GM12891 (cell line): ENCODE measurements at places on chromosomes 5 and 9.

DNA sequence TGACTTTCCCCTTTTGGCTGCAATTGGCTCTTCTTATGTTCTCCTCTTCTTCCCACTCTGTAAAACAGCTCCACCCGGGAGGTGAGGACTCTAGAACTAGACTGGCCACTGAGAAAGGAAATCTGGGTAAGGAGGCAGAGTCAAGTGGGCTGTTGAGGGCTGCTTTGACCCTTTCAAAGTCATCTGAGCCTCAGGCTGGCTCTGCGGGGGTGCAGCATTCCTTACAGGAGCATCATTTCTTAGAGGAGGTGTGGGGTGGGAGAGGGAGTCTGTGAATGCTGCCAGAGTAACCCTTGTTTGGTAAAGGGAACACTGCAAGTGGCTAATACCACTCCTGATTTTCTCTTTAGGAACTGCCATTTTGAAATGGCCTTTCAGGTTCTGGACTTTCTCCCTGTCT is 377.7 kb upstream of the SMARCA2 start:
- no peak for DNase-seq

DNA sequence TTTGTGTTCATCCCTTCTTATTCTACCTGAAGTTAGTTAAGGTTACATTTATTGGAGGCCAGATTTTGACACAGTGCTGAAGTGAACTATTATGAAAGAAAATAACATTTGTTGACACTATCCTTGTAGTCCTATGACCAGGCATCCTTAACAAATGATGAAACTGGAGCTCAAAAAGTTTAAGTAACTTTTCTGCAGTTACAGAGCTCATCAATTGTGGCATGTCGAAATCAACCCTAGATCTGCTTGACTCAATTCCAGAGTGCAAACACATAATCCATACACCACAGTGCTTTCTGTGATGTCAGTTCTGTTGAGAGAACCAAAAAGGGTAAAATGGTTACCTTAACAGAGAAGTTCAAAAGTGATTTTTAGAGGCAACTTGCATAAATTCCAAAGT is 28.6 kb downstream of the KCNN2 start:
- DNase-seq: no peak

GRCh38 chr9:132439153-132439552 is 29.1 kb downstream of the CFAP77 start:
- DNase-seq: no peak

DNA sequence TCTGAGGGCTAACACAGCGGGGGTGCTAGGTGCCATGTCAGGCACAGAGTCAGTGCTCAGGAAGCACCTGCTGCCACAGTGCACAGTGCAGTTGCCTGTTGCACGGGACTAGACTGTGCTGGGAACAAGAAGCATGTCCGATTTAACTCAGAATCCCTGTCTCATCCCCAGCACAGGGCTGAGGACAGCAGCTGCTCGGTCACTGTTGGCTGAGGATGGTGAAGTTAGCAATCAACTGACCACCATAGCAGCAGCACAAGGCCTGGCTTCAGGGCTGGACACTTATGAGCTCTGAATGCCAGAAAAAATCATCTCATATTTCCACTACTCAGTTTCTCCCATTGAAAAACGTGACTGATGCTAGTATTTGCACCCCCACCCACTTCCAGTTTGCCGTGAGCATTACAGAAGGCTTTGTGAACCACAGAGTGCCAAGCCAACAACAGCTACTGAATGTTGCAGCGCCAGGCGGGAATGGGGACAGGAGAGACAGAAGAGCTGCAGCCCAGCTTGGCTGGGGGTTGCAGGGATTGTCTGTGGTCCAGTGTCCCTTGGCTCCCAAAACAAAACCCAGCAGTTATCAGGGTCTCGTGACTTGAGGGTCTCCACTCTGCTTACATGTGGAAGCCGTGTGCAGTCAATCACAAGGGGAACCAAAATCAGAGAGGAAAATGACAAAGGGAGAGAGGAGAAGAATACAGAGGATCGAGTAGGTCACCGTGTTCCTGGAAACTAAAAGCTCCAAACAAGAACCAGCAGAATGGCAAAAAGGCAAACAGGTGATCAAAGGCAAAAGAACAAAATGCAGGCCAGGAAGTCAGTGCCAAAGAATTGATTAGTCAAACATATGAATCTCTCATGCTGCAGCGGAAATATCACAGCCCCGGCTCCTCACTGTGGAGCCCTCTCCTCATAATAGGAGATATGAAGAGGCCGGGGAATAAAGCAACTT is 155.6 kb downstream of the CRB2 start:
- DNase-seq: no peak

GRCh38 chr5:80191991-80192398 is 63.9 kb downstream of the SERINC5 start:
- DNase-seq: no peak

- DNase-seq: peak; percentile 57
These were observed 410 bp downstream of the GLIPR2 start for GRCh38 chr9:36136894-36137391.

GRCh38 chr5:56532466-56532865 is 282.9 kb upstream of the MAP3K1 start:
- DNase-seq: no peak

- peak; percentile 30 for DNase-seq
These were observed 36.6 kb downstream of the CTNNA1 start for GRCh38 chr5:138789771-138790242.

GRCh38 chr9:116152390-116152789 is 1.2 kb upstream of the PAPPA start:
- DNase-seq: no peak

GRCh38 chr5:20949636-20950035 is 961.6 kb upstream of the CDH18 start:
- DNase-seq: no peak

DNA sequence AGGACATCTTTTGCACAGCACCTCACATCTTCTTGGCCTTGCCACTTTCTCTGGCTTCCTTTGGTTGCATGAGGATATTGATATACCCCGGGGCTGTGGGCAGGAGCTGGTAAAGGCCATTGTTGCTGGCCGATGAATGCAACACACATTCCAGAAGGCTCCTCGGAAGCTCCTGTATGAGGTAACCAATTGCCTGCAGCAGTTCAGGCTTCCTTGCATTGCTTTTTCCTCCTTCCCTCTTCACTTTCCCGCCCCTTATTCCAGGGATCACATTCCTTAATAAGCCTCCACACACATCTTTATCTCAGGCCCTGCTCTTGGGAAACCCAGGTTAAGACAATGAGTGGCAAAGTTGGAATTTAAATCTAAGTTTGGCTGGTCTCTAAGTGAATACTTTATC is 505.4 kb upstream of the CLINT1 start:
- no peak for DNase-seq

- no peak for DNase-seq
These were observed 194.0 kb downstream of the FBXL7 start for GRCh38 chr5:15693933-15694332.

DNA sequence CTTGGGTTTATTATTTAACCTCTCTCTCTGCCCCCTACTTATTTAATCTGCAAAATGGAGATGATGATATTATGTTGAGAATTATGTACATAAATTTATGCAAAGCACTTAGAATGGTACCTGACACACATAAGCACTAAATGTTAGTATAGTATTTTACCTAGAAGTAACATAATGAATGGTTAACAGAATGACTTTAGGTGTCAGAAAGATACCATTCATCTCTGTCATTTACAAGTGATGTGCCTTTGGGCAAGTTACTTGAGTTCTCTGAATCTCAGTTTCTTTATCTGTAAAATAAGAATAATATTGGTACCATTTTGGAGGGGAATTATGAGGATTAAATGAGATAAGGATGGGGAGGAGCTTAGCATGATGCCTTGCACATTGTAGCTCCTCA is 159.4 kb downstream of the PPP2R2B start:
- no peak for DNase-seq
